Stimulated activated CD8-positive, alpha-beta memory T cell treated with anti-CD3 and anti-CD28 coated beads, Interleukin-4, amount 100 ng/mL, for 1 hour (primary cell): ENCODE measurements at places on chromosomes 3 and 15.

GRCh38 chr3:159273608-159274007, 471.8 kb downstream of the MFSD1 start:
- no peak for DNase-seq

- DNase-seq = no peak
These were observed 341 bp downstream of the HEXA start for GRCh38 chr15:72375501-72375845.

GRCh38 chr15:31262901-31263671, 63.5 kb upstream of the KLF13 start:
- DNase-seq = no peak

GRCh38 chr15:90711418-90711824, 5.7 kb upstream of the BLM start:
- DNase-seq = no peak

GRCh38 chr3:11329777-11330176, 57.6 kb downstream of the ATG7 start:
- DNase-seq = no peak

- no peak for DNase-seq
These were observed 223.2 kb upstream of the THBS1 start for GRCh38 chr15:39357480-39358268.

DNA sequence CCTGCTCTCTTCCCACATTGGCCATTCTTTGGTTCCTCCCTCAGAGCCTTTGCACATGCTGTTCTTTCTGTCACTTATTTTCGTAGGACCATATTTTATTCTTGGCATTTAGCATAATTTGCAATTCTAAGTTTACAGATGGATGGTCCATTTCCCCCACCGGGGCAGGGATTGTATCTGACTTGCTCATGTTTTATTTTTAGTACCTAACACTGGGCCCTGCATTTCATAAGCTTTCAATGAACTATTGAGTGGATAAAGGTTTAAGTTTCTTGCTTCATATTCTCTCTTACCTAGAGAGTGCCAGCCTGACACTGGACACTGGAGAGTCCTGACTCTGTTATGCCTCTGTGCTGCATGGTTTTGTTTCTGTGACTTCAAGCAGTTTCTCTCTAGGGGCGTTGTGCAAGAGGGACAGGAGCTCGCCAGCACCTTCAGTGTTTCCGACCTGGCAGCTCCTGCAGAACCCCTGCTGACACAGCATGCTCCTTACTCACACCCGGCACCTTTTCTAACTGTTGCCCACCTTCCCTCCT, 87.4 kb downstream of the FLNB start:
- DNase-seq = no peak

- DNase-seq = no peak
These were observed 81.1 kb downstream of the FILIP1L start for GRCh38 chr3:100033184-100033583.

- DNase-seq = no peak
These were observed 21.8 kb downstream of the IGDCC4 start for GRCh38 chr15:65400760-65401610.

GRCh38 chr3:121436074-121436473, 109.7 kb downstream of the POLQ start:
- no peak for DNase-seq

- no peak for DNase-seq
These were observed 37.3 kb downstream of the HMCES start for GRCh38 chr3:129315998-129316247.

DNA sequence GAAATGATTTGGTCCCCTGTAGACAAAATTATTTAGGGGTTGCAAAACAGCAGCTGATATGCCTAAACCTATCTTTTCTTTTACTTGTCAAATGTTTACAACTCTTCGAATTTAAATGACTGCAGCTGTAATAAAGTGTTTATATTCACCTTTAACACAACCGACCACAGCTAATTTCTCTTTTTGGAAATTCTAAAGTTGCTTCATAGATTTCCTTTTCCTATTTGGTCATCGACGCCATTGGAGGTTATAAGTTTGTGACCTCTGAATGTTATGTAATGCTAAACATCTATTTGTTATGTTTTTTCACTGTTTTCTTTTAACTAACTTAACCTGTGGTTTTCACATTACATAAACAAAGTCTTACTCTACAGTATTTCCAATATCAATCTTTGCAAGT, 1094.9 kb upstream of the EPHA6 start:
- no peak for DNase-seq

DNA sequence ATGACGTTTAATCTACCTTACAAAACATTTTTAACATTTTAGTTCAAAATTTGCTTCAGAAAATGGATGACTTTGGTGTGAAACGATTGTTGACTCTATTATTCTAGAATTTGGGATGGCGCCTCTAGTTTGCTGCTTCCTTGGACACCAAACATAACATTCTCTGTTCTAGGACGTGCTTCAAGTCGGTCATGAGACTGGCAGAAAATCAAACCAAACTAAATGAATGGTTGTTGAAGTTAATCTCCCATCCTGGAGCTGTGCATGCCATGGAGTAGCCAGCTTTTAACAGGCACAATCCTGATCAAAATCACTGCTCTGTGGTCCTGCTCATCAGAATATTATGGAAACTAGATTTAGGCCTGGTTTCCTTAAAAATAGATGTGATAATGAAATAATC, 9.6 kb upstream of the LRRFIP2 start:
- DNase-seq = no peak

GRCh38 chr3:173739726-173740125, 342.2 kb downstream of the NLGN1 start:
- DNase-seq = no peak

DNA sequence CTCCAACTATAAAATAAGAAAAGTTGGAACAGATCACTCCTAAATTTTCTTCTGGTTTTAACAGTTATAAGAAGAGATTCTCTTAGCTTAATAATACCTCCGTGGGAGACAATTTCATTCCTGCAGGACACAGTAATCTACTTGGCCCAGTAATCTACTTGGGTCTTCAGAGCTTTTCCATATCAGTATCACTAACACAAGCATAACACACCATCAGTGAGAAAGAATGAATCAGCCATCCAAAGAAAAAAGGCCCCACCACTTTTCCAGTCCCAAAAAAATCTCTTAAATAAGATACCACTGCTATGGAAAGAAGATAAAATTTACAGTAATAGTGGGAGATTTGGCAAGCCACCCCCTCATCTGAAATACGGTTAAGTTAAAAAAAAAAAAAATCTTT, 20.2 kb downstream of the SIN3A start:
- DNase-seq = no peak

GRCh38 chr3:125185805-125186204, 26.7 kb downstream of the SLC12A8 start:
- DNase-seq = no peak

DNA sequence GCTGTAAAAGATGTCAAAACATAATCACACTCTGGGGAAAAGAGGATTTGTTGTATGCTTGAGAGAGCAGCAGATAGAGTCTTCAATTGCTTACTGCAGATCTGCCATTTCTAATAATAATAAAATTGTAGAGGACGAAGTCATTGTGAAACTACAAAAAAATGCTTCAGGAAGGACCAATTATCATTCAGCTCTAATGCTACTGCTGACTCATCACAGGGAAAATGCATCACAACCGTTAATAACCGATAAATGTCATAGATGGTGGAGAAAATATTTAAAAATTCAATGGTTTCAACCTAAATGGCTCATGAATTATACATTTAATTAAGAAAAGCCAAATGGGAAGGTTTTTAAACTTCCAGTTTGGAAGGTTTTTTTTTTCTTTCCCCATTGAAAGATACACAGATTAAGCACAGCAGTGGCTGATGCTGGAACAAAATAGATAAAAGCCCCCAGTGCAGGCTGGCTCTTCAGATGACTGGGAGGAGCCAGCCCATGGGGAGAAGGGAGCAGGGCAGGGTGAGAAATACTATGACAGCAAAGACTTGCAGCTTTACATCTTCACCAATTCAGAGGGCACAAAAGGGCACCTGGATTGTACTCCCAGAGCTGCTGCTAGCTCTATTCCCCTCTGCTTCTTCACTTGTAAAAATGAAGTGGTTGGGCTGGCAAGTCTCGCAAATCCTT, 196.1 kb downstream of the CNTN6 start:
- DNase-seq = no peak

GRCh38 chr15:39623529-39623931, 42.7 kb downstream of the THBS1 start:
- no peak for DNase-seq
